NCI-H774 (cell line): ENCODE measurements at places on chromosomes 3 and 15.
A peak's percentile ranks its signal among the peaks of the same experiment; 100 is the strongest.

DNA sequence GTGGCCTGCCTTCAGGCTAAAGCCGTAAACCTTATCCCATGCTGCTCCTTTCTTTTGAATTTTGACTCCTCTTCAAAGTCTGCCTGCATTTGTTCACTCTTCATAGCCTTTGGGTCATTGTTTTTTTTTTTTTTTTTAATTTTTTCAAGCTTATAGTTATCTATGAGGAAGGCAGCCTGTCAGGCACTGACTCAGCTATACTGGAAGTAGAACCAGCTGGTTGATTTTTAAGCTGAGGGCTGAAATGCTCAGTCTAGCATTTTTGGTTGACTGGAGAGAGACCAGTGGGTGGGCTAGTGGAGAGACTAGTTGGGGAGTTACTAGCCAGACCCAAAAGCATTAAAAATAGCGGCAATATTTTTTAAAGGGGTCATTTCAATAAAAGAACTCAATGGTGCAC is 44.1 kb downstream of the C3orf20 start:
- DNase-seq: no peak

- DNase-seq: no peak
Observed at GRCh38 chr3:188157407-188157806, 3.5 kb downstream of the LPP start.

DNA sequence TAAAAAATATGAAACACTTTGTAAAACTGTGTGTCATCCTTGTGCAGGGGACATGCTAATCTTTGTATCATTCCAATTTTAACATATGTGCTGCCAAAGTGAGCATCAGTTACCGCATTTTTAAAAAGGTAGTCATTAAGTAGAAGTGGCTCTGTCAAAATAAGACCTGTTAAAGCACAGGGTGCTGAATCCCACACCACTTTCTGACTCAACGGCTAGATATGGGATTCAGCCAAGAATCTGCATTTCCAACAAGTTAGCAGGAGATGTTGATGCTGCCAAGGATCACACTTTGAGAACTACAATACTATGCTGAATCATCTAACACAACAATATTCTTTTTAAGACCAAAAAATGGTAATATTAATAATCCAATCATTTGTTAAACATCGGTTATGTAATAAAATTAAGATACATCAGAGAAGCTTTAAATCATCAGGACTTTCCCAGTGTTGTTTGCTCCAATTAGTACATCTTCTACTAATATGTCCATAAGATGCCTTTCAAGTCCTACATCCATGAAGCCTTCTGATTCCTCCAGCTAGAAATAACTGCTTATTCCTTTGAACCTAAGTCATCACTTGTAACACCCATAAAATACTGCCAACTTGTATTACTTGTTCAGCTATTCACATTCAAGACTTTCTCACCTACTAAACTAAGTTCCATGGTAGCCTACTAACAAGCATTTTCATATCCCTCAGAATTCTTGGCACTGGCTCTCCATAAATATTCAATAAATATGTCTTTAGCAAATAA is 71.1 kb downstream of the TBL1XR1 start:
- no peak for DNase-seq

- DNase-seq: peak; percentile 51
Observed at GRCh38 chr3:177300039-177300833, 103.0 kb upstream of the TBL1XR1 start.

- DNase-seq: no peak
Observed at GRCh38 chr3:187871204-187871591, 125.9 kb upstream of the BCL6 start.

DNA sequence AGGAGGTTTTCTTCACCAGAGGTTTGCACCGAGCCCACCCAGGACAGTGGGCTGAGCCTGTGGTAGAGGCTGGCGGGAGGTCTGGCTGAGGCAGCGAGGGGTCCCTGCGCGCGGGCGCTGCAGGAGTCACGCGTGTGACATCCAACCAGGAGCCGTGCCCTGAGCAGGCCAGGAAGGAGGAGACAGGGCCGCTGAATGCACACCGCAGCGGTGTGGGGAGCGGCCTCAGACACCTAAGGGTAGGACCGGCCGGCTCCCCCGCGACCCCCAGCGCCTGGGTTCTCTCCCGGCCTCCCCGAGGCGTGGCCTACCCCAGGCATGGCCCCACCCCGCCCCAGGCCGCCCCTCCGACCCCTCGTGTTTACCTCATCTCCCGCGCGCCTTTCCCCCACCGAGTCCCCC is 412 bp downstream of the SLC41A3 start:
- DNase-seq: no peak

DNA sequence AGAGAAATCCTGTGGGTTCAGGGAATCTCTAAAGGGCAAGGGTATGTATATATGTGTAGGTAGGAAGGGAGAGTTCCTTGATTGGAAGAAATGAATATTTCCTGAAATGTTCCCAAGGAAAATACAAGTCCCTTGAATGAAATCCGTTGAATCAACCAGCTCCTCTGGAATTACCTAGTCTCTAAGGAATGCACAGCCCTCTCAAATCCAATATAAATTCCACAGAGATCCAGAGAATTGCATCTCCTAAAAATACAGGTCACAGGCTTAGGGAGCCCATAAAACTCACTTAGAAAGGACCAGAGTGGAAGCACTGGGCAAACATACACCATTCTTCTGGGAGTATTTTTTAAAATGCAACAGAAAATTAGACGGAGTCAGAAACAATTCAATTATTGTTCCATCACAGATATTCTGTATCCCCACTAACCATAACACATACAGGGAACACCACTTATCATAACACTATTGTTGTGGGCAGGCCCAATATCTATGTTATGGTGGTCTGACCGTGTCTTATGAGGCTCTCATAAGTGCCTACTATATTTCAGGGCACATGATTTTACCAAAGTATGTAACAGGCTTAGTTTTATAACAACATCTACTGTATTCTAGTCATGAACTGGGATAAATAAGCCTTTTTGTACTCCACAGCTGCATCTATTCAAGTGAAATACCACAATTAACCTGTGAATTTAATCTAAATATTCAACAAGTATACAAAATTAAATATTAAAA is 43.7 kb downstream of the IGSF11 start:
- no peak for DNase-seq

DNA sequence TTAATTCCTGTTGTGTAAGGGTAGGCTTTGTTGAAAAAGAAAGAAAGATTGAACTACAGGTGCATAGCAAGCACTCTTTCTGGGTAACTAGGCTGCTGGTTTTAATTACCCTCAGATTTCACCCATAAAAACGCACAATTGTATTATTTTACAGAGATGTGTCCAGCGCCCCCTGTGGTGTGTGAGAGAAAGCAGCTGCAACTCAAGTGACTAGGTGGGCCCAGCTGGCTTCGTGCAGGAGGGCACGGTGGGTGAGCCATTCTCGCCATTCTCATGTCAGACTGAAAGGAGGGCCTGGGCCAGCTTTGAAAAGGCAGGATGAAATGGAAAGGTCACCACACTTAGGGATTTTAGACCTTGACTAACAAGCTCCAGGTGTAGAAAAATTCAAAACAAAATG is 122.6 kb downstream of the LRIG1 start:
- DNase-seq: no peak

GRCh38 chr15:41554915-41555314 is 4.1 kb upstream of the TYRO3 start:
- no peak for DNase-seq

DNA sequence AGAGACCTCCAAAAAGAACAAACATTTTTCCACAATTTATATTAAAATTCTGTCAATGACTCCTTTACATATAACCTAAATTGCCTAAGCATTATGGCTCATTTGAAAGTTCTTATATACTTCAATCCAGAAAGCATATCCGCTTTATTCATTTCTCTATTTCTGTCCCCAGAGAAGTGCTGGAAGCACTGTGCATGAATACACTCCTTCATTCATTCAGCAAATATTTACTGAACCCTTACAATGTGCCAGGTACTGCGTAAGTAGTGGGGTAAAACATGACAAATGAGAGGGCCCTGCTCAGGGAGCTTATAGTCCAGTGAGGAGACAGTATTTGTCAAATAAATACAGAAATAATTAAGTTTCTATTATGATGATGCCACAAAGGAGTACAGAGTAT is 3.3 kb downstream of the PDCD10 start:
- no peak for DNase-seq

GRCh38 chr3:115836944-115837343 is 213.6 kb downstream of the GAP43 start:
- no peak for DNase-seq

DNA sequence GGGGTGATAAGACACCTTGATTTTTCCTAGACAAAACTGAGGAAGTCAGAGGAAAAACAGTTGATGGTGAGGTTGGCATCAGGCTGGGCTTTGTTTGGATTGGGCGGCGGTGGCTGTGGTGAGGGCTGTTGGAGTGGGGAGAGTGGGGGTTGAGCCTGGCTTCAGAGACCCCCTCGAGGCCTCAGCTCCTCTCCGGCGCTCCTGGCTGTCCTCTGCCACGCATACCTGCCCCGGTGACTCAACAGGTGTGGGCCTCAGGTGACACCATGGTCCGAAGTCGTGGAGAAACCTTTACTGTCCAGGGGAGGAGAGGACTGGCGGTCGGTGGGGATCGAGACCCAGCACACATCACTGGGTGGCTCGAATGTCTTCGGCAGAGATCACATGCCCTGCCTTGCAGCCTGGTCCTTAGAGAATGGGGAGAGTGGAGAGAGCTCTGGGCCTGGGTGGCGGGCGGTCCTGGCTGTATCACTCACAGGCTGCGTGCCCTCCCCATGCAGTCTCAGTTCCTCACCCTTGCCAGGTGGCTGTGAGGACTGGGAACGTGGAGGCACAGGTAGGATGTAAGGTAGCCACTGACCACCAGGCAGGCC is 2.6 kb downstream of the APBA2 start:
- no peak for DNase-seq

DNA sequence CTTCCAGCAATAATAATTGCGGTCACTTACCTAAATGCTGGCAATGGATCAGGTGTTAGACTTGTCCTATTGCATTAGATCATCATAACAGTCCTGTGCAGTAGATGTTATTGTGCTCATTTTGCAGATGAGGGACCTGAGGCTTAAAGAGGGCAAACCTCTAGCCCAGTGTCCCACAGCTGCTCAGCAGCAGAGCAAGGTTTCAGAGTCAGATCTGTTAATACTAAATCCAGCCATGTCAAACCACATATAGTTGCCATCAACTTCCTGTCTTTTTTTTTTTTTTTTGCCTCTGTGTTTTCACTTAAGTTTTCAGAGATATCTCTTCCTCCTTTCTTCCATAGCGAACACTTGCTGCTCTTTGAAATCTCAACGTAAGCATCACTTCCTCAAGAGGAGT is 12.1 kb downstream of the FEZF2 start:
- DNase-seq: no peak

GRCh38 chr3:88346643-88347042 is 196.9 kb downstream of the C3orf38 start:
- no peak for DNase-seq

DNA sequence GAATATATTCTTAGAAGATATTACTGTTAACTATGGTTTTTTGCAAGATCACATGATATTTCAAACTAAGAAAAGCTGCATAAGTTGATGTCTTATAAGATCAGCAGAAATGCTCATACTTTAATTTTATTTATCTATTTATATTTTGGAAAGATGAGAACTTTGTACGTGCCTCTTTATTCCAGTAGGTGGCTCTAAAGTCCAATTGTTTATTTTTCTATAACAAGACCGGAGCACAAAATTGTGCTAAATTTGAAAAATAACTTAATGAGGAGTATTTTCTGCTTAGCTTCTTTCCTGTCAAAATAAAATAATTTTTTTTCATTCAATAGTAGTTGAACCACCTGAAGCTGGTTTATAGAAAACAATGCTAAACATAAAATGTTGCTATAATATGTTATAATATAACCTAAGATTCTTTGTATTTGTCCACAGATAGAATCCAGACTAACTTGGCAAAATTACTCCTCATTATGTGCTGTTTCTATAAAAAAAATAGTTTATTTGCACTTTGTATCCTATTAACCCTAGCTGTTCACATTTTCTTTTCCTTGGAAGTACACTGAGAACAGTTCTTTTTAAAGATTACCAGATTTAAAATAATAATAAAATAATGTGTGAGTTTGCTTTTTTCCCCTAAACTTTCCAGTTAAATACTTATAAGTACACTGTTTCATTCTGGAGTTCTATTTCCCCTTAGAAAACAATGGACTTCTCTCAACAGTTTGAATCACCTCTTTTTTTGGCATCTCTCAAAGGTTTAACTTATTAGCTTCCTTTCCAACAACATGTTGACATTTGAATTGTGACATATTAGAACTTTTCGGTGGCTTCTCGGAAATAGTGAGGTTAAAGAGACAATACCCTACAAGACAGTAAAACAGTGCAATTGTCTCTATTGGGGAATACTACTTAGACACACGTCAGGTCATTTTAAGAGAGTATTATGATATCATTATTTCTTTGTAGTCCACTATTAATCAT is 530.0 kb downstream of the MECOM start:
- DNase-seq: peak; percentile 11

GRCh38 chr3:131174752-131175151 is 148.1 kb downstream of the NEK11 start:
- no peak for DNase-seq

DNA sequence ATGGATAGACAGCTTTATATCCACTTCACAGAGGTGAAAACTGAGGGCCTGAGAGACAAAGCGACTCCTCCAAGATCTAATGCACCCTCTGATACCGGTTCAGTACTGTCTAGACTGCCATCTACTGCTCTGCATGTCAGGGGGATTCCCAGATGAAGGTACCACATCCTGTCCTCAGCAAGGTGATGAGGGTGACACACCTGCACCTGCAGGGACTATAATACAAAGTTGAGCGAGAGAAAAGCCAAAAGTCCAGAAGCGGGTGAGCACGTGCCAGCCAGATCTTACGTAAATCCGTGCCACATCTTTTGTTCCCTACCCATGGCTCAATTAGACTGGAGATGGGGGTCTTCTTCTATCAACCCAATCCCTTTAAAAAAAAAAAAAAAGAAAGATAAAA is 32.4 kb upstream of the HES1 start:
- no peak for DNase-seq

DNA sequence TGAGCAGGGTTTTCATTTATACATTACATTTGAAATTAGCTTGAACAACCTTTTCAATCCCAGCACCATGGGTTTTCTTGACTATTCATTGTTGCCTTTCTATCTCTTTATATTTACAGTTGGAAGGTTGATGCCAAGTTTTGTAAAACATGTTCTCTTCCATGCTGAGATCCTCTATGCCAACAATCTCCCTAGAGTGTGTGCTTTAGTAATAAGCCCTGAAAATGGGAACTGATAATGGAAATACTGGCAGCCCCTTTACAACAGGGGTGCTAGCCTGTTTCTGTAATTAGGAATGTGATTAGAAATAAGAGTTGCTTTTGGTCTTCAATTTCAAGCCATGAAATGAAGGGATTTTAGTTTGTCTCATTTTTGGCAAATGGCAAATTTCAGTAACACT is 239.9 kb upstream of the NAALADL2 start:
- no peak for DNase-seq

GRCh38 chr3:172370419-172370818 is 77.8 kb downstream of the GHSR start:
- DNase-seq: no peak

- no peak for DNase-seq
Observed at GRCh38 chr3:139473155-139473771, 3.1 kb downstream of the RBP2 start.

GRCh38 chr15:60363903-60364611 is 33.7 kb downstream of the ANXA2 start:
- no peak for DNase-seq
